Ovary (tissue), 10 donors: ENCODE measurements at places on chromosomes 5 and 9.

GRCh38 chr5:16669776-16670175 lies 53.0 kb upstream of the RETREG1 start:
- no peak for DNase-seq

GRCh38 chr5:148179234-148179824 lies 11.0 kb downstream of the SPINK14 start:
- DNase-seq, result no peak

- DNase-seq, result no peak
These were observed 18.8 kb upstream of the ERAP2 start for GRCh38 chr5:96857454-96857853.

GRCh38 chr9:114349713-114350480 lies 20.2 kb downstream of the ORM2 start:
- DNase-seq, result peak; percentile 4

GRCh38 chr9:31084350-31084749 lies 1300.1 kb upstream of the ACO1 start:
- no peak for DNase-seq
